ENCODE measurements at places on chromosomes 1 and 21. TPM values are rescaled to one million over a fixed set of nuclear protein-coding genes. Genes with fewer than 3 reads are reported as not detected.

Gene AZIN2
- total RNA-seq = 8.2 TPM

Gene AK2
- total RNA-seq = 348 TPM

Gene G0S2
- total RNA-seq = 0.18 TPM

Gene NBPF6
- total RNA-seq = not detected

Gene CCDC17
- 0.48 TPM for total RNA-seq

Data from SK-MEL-5 (cell line).